ENCODE measurements at places on chromosomes 11 and 22.

GRCh38 chr11:59069087-59069486 lies 17.0 kb upstream of the GLYATL1B start:
- no peak for DNase-seq

- no peak for DNase-seq
Measured at GRCh38 chr11:72229336-72229924, 4.9 kb downstream of the INPPL1 start.

GRCh38 chr11:114416441-114416961 lies 16.0 kb downstream of the RBM7 start:
- no peak for DNase-seq

DNA sequence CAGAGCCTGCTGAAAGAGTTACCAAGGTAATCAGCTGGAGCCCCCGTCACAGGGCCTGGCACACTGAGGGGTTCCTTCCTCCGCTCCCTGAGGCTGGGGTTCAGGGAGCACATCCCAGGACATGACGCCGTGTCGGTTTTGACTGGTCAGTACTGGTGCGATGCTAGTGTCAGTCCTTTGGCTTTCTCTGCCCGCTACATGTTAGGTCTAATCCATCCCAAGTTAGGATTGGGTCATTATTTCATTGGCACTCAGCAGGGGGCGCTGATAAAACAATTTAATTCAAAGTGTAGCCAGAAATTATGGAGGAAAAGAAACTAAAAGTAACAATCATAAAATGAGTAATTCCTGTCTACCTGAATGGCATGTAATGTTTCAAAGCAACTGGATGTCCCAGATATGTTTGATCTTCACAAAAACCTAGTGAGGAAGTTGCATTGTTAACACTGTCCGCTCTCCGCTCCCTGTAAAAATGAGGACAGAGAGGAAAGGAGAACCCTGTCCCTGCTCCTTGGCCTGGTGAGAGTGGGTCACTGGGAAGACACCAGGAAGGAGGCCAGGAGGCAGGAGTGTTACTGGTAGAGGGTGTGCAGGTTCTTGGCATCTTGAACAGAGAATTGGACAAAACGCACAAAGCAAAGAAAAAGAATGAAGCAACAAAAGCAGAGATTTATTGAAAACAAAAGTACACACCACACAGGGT lies 27.1 kb downstream of the TSKU start:
- no peak for DNase-seq

DNA sequence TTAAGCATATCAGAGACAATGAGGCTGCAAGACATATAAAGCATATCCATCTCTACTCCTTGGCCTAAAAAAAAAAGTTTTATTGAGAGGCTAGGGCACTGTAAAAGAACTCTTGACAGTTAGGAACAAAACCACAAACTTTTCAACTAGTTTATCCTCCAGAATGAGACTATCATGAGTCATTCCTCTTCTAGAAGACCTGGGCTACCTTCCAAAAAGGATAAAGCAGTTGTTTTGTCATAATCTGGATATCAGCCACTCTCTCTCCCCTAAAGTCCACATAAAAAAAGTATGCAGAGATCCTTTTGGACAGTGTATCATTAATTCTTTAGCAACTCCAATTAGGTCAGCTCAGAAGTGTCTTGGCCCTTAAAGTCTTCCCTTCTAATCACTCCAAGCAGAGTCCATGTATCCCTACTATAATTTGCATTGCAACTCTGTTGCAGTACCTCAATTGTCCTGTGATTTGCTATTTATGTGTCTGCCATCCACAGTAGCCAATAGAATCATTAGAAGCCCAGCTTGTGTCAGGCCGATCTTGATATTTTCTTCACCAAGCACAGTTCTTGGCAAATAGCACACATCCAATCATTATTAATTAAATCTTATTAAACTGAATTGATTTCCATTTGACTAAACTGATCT lies 10.4 kb downstream of the OR51T1 start:
- no peak for DNase-seq

DNA sequence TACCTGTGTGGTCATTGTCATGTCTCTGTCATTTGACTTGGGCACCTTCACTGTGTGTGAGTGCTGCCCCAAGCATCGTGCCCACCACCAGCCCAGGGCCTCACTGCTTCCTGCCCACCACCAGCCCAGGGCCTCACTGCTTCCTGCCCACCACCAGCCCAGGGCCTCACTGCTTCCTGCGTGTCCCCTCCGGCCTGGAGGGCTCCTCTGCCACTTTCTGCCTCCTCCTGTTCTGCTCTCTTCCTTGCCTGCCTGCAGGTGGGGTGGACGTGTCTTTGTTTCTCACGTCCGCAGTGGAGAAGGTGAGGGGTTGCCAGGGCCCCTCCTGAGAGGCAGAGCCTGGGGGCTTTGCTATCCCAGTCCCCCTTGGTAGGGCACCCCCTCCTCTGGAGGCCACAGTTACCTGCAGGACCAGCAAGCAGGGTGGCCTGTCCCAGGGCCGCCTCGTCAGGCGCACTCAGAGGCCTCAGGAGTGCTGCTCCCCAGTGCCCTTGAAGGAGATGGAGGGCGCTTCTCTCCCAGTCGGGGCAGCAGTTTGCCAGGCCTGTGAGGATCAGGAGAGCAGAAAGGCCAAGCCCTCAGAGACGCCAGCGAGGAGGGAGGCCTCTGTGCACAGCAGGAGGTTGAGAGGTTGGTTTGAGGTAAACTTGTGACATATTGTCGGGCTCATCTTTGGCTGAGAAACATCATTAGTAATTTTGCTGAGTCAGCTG lies 290.7 kb downstream of the TBC1D22A start:
- no peak for DNase-seq

DNA sequence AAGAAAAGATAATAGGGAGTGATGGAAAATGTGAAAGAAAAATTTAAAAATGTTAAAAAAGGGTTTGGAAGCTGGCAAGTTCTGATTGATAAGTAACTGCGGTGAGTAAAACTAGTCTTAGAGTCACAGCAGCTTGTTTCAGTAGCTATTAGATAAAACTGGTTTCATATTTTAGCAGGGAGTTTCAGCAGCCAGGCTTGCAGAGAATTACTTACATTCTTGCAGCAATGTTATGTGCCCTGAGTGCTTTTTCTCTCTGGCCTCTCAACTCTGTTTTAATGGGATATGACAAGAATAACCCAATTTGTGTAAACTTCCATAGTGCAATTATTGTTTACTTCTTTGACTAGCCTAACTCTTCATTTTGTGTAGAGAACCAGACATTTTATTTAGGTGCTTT lies 33.6 kb downstream of the PPME1 start:
- no peak for DNase-seq

All from stimulated activated CD8-positive, alpha-beta memory T cell treated with anti-CD3 and anti-CD28 coated beads, Interleukin-7, amount 100 ng/mL, for 4 hours (primary cell).